ENCODE measurements at places on chromosomes 5 and 9.

- peak; percentile 33 for DNase-seq
Observed at GRCh38 chr9:99820685-99821395, 845 bp upstream of the NR4A3 start.

GRCh38 chr5:62791059-62791458 lies 212.4 kb downstream of the LRRC70 start:
- no peak for DNase-seq

DNA sequence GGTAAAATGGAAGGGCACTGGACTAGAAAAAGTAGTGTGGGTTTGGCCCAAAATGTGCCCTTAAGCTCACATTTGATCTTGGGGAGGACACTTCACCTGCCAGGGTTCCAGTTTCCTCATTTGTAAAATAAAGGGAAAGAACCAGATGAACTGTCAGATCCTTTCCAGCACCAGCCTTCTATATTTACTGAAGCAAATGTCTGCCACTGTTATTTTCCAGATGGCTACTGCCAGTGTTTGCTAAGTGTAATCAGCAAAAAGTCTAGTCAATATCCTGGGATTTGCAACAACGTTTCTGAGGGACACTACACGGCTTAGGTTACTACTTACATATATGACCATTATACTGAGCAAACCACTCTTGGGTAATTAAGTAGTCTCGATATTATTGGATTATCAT lies 340.3 kb downstream of the KCNN2 start:
- DNase-seq: no peak

GRCh38 chr9:69145144-69145715 lies 28.8 kb upstream of the TJP2 start:
- no peak for DNase-seq

- no peak for DNase-seq
Observed at GRCh38 chr5:543755-544674, 19.8 kb upstream of the SLC9A3 start.

DNA sequence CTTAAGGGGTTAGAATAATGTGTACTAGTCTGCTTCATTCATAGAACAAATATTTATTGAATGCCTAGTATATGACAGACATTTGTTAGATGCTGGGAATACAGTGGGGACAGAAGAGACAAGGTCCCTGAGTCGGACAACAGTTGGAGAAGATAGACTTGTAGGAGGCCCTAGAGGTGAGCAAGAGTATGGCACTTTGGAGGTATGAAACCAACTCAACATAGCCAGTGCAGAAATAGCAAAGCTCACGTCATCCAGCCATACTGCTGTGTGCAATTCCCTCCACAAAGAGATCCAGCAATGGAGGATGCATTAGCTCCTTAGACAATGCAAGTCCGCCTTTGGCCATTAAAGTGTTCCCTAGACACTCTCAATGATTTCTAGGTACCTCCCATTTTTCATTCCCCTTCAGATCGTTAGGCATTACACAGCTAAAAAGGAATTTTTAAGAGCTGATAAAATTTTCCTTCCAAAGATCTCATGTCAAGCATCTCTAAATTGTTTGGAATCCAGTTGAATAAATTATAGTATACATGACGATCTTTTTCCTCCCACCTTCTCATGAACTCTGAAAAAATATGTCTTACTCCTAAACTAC lies 1949.6 kb upstream of the WWC1 start:
- DNase-seq: no peak

- DNase-seq: no peak
Observed at GRCh38 chr9:86549401-86549811, 195.2 kb upstream of the TUT7 start.

Data from anterior cingulate cortex (tissue), 58 donors.